ENCODE measurements at places on chromosomes 5 and 9.

DNA sequence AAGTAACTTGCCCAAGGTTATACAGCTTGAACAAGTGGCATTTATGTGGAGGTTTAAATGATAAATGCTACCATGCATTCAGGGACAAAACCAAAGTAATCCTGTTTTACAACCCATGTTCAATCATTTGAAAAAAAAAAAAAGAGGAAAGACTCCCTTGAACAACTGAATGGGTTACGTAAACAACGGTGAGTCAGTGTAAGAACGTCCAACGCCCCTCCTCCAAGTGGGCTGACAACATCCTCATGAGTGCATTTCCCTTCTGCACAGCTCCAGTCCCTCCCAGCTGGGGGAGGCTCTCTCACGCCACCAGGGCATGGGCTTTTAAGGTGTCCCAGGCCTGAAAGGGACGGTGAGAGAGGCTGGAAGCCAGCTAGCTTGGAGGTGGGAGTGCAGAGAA is 90.0 kb downstream of the PRRT1B start:
- peak; percentile 43 for DNase-seq

- no peak for DNase-seq
Measured at GRCh38 chr9:112725961-112726360, 8.0 kb upstream of the INIP start.

GRCh38 chr5:139867581-139867980 is 72.0 kb downstream of the PSD2 start:
- DNase-seq, result no peak

- DNase-seq, result no peak
Measured at GRCh38 chr5:56314529-56314928, 81.4 kb upstream of the ANKRD55 start.

- DNase-seq, result no peak
Measured at GRCh38 chr9:133207540-133208170, 1.4 kb downstream of the OBP2B start.

GRCh38 chr5:94749042-94749441 is 130.6 kb downstream of the SLF1 start:
- DNase-seq, result no peak

- no peak for DNase-seq
Measured at GRCh38 chr5:52920929-52921328, 68.2 kb upstream of the ITGA2 start.

- DNase-seq, result no peak
Measured at GRCh38 chr9:93087971-93088655, 7.9 kb upstream of the CARD19 start.

- DNase-seq, result no peak
Measured at GRCh38 chr9:79346350-79347020, 225.3 kb upstream of the TLE4 start.

- no peak for DNase-seq
Measured at GRCh38 chr9:91825422-91825821, 124.6 kb downstream of the ROR2 start.

GRCh38 chr5:122099060-122099790 is 21.2 kb upstream of the LOX start:
- DNase-seq, result no peak

DNA sequence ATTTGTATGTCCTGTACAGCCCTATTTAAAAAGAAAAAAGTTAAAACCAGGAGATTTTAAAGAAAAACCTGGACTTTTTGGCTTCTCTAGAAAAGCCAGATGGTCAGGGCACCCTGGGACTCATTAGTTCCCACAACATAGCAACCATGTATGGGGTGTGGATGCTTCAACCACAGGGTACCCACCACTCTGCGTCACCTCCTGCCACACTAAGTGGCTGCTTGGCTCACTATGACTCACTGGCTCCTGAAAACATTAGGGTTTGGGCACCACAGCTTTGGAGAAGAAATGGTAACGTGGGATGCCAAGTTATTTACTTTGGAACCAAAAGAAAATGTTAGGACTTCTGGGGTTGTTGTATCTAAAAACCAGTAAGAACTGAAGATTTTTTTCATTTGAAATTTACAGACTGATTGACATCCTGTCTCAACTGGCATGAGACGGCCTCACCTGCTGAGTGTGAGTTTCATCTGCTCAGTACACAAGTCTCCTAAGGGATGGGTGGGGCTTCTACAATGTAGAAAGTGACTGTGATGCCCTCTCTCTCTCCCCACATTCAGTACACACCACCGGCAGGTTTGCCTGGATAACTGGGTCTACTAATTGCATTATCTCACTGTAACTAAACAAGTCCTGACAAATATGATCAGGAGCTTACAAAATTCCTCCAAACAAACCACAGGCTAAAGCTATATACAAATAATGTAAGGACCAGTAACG is 103.9 kb downstream of the ESM1 start:
- peak; percentile 30 for DNase-seq

- DNase-seq, result no peak
Measured at GRCh38 chr5:17439956-17440355, 58.1 kb upstream of the TAF11L2 start.
